ENCODE measurements at places on chromosomes 3 and 15.

- no peak for DNase-seq
Measured at GRCh38 chr15:89917442-89918101, 4.8 kb upstream of the ARPIN start.

GRCh38 chr3:54038391-54038790, 84.0 kb upstream of the CACNA2D3 start:
- no peak for DNase-seq

GRCh38 chr3:142660383-142660782, 63.5 kb upstream of the TRPC1 start:
- DNase-seq, result no peak

DNA sequence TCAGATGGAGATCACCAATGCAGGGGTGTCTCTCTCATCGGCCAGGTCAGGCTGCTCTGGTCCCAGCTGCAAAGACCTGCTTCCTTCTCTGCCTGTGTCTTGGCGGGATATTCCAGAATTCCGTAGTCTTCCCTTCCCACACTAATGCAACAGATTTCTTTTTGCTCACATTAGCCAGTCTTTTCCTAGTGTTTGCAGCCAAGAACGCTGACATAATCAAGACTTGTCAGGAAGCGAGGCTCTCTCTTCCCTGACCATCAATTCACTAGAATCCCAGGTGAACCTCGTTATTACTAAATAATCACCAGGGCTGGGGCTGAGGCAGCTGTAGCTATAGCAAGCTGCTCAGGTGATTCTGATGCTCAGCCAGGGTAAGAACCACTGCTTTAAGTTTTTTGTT, 43.2 kb upstream of the ACKR4 start:
- no peak for DNase-seq

DNA sequence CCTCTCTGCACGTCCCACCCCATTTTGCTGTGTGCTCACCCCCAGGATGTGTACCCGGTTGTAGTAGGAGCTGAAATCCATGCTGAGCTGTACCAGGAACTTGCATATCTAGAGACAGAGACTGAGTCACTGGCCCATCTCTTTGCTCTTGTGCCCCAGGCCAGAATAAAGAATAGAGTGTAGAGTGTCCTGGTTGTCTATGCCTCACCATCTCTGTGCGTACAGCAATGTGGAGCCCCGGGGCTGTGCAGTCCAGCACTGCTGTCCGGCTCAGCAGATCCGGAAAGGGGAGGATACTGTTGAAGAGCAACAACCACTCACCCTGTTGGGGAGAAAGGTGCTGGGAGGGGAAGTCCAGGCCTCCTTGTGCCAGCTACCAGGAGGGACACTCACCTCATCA, 2.6 kb downstream of the DALRD3 start:
- DNase-seq, result no peak

GRCh38 chr3:195394700-195395099, 48.1 kb downstream of the ACAP2 start:
- DNase-seq, result no peak

DNA sequence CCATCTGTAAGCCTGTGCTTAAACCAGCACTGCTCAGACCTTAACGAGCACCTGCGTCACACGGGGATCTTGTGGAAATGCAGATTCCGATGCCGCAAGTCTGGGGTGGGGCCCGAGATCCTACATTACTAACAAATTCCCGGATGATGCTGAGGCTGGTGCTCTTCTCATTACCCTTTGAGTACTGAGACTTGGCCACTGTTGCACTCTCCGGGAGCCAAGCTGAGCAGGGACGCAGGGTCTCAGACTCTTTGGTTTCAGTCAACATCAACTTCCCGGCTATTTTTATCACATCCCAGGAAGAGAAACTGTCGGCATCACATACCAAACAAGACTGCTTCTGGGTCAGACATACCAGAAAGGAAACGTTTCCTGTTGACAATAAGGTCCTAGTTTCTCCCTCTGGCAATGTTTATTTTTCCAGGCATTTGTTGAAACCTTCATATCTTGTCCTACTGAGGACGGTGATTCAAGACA, 276.6 kb downstream of the SHQ1 start:
- no peak for DNase-seq

- no peak for DNase-seq
Measured at GRCh38 chr3:49217688-49218470, 46.5 kb downstream of the KLHDC8B start.

- peak; percentile 60 for DNase-seq
Measured at GRCh38 chr3:193572426-193572908, 17.8 kb upstream of the ATP13A4 start.

GRCh38 chr3:133494469-133494868, 79.0 kb upstream of the CDV3 start:
- DNase-seq, result peak; percentile 37

DNA sequence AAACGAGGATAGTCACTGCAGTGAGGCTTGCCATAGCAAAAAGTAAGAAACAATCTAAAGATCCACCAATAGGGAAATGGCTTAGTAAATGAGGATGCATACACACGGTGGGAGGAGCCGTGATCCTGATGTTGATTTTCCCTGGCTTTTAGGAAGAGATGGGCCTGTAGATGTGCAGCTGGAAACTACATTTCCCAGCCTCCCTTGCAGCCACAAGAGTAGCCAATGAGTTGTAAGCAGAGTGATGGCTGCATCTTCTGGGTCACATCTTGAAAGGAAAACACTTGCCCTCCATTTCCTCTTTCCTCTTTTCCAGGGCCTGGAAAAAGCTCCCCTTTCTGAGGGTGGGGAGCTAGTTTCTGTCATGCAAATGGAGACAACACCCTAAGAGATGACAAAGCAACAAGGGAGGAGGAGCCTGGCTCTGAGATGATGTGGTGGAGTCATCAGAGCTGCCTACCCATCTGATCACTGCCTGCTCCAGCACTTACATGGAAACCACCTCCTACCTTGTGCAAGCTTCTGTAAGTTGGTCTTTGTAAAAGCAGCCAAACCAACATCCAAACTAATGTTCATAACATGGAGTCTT, 139.1 kb downstream of the TLE3 start:
- no peak for DNase-seq

- no peak for DNase-seq
Measured at GRCh38 chr15:51327081-51327480, 11.3 kb downstream of the CYP19A1 start.

GRCh38 chr3:189349772-189350171, 178.0 kb downstream of the TPRG1 start:
- DNase-seq, result peak; percentile 73

DNA sequence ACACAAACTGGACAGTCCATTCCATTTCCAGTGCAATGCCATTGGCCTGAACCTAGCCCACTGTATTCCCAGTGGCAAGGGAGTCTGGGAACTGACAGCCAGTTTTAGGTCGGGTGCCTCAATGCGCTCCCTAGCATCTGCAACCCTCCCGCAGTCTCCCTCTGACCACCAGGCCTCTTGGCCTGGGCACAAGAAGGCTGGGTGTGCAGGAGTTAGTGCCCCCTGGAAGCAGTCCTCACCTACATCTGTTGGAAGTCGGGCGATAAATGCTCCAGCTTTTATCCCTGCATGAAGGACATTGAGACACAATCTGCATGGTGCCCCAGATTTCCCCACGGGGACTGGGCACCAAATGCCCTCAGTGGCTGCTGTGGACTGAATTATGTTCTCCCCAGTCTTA, 12.7 kb downstream of the C3orf22 start:
- no peak for DNase-seq

GRCh38 chr3:62370112-62370857, 3.1 kb downstream of the FEZF2 start:
- no peak for DNase-seq

DNA sequence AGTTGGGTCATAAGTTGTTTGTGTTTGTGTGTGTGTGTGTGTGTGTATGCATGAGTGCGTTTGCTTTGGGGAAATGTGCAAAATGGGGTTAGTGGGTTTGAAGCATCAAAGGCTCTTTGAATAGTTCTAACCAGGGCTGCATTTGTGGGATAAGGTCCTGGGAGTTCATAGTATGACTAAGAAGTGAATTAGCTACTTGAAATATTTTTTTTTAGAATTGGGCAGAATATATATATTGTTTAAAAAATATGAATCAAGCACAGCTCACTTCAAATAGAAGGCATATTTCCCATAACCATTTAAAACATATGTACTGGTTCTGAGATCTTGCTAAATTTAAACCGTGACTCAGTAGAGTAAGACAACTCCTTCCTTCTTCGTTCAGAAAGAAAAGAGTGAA, 43.1 kb downstream of the IGF2BP2 start:
- DNase-seq, result peak; percentile 87

- DNase-seq, result no peak
Measured at GRCh38 chr15:38671006-38671387, 106.4 kb upstream of the RASGRP1 start.

- peak; percentile 15 for DNase-seq
Measured at GRCh38 chr3:52372822-52373504, 56.8 kb downstream of the DNAH1 start.

All from fibroblast of skin of scalp (primary cell).